ENCODE measurements at places on chromosomes 5 and 9.

DNA sequence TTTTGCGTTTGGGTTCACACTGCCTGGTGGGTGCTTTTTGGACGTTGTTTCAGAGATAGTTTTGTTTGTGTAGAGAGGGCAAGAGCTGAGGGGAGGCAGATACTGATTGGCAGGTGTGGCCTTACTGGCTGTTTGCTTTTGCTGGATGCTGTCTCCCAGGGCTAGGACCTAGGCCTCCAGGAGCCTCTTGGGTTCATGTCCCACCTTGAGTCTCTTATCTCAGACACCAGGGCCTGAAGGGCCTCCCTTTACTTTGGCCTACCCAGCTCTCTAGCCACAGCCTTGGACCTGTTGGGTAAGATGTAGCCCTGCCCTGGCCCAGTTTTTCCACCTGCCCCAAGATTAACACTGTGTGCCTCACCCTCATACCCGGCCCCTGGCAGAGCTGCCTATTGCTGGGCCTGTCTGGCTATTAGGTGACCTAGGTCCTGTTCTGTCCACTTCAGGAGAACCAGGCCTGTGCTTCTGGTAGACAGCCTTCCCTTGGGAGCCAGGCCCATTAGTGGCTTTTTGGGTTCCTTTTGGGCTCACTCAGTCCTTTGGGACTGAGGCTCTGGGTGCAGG lies 13.4 kb downstream of the PTPA start:
- no peak for DNase-seq

- no peak for DNase-seq
Measured at GRCh38 chr5:55576661-55577060, 41.9 kb upstream of the PLPP1 start.

- DNase-seq, result no peak
Measured at GRCh38 chr9:127279717-127280285, 15.2 kb downstream of the GARNL3 start.

- DNase-seq, result no peak
Measured at GRCh38 chr9:125707472-125707804, 430 bp upstream of the MAPKAP1 start.

DNA sequence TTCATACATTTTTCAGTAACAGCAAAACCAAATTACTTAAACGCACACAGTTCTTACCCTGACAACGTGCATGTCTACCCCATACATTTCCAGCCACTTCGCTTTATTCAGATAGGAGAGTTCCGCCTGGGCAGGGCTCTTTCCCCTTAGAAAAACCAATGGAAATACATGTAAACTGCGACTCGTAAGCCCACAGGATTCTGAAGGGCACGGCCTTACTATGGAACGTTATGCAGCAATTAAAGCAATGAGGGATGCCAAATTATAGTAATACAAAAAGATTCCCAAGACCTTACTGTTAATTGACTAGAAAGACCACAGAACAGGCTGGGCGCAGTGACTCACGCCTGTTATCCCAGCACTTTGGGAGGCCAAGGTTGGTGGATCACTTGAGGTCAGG lies 64.5 kb downstream of the EPB41L4B start:
- no peak for DNase-seq

- no peak for DNase-seq
Measured at GRCh38 chr5:53891159-53891558, 330.7 kb downstream of the NDUFS4 start.

DNA sequence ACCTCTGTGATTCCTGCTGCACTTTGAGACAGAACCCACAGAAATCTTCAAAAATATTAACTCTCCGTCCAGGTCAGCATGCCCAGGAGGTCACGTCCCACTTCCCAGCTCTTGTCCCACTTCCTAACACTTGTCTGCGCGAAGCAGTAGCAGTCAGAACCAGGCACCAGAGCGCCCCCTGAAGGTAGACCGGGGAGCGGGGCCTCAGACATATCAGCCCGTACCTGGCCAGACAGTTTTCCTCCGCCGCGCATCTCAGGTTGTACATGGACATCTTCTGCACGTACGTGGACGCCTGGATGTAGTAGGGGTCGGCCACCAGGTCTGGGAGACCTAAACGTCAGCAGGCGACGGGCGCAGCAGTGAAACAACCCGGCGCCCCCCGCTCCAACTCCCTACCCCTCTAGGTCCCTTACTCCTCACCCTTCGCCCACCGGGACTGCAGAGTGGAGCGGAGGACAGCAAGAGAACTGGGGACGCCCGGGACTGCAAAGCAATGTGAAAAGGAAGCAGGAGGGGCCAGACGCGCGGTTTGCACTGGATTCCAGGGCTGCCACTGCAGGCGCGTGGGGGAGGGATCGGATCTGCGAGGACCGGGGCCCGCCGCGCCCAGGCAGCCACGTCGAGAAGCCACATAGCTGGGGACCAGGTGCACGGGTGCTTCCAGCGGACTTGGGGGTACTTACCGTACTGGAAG lies 1.2 kb downstream of the LOX start:
- peak; percentile 83 for DNase-seq

DNA sequence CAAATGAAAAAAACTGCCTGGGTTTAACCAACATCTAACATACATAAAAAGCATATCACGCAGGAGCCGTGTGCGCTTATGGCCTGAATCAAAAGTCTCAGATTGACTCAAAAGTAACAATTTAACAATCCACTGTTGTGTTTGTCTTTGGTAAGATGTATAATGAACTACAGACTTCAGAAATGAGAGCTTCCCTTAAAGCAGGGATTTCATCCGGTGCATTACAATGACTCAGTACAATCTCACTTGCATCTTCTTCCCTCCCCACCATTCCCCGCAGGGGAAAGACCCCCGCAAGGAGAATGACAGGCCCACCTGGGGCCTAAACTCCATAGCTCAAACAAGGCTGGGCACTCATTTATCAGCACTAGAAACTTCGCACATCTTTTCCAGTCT lies 1.4 kb downstream of the ZFR start:
- no peak for DNase-seq

- DNase-seq, result no peak
Measured at GRCh38 chr5:61350535-61350934, 18.5 kb downstream of the ZSWIM6 start.

- DNase-seq, result no peak
Measured at GRCh38 chr9:124450241-124450924, at the start of gene ADGRD2. Gene ADGRD2 (plus strand): TSS chr9:124450451. CDS start chr9:124451667, 1,216 bp downstream.

DNA sequence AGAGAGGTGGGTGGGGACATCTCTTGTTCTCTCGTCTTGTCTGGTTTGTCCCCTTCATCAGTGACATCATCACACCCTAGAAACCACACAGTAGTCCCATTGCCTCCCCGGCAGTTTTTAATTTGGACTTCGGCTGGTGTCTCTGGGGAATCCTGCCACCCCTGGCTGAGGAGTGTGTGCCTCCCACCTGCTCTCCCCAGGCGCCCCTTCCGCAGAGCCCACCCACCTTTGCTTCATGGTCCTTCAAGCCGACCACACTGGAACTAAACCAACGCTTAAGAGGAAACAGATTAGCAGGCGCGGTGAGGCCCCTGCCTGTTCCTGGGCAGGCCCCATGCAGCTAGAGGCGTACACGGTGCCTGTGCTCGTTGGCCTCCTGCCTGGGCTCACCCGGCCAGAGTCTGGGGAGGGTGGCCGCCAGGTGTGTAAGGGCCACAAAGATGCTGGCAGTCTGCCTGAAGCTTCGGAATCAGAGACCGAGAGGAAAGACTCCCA lies 107.6 kb upstream of the SPRY4 start:
- DNase-seq, result no peak

- DNase-seq, result peak; percentile 68
Measured at GRCh38 chr5:110738503-110738811, 350 bp upstream of the SLC25A46 start.

- DNase-seq, result no peak
Measured at GRCh38 chr5:122608222-122608621, 166.7 kb upstream of the SNX2 start.

Data from type B pancreatic cell (in vitro differentiated cells).